ENCODE measurements at places on chromosomes 6 and 20.
A peak's percentile ranks its signal among the peaks of the same experiment; 100 is the strongest.

GRCh38 chr6:92043777-92044176, 1375.6 kb downstream of the EPHA7 start:
- DNase-seq = no peak

DNA sequence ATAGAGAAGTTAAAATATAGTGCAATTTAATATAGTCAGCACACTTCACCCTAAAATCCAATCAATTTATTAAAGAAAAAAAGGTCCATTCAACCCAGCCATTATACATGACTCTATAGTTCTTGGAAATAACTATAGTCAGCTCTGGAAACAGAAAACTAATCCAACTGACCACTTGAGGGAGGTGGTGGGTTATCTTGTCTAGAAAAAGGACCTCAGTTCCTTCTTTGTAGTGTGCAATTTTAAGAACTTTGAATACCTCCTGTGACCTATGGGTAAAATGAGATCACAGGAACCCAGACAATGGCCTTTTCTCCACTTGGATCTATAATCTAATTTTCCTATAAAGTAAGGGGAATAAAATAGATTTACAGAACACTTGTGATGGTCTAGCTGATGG, 163.6 kb upstream of the CENPW start:
- peak; percentile 4 for DNase-seq

DNA sequence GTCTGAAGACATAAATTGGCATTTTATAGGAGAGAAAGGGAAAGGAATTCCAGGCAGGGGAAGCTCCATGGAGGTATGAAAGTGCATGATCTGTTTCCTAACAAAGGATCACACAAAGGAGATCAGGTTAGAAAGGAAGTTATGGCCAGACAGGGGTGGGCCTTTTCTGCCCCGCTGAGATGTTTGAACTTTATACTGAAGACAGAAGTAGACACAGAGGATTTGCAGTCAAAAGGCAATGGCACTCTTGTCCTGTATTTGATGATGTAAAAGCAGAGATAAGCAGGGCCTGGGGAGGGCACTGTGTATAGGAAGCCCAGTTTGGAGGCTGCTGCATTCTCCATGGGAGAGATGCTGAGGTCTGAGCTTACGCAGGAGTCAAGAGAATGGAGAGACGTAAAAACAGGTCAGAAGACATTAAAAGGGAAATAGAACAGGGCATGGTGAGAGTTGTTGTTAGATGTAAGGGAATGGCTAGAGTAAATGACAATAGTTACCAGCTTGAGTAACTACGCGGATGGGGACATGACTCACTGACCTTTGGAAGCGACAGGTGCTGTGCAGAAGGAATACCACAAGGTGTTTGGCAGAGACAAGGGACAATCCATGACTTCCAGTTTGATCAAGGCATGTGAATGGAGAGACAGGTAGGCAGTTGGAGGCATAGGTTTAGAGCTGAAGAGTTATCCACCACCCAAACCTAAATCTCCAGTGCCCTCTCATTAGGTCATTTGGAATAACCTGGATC, 190.6 kb upstream of the SASH1 start:
- DNase-seq = peak; percentile 2

- DNase-seq = no peak
Measured at GRCh38 chr6:119671105-119671504, 321.5 kb upstream of the MAN1A1 start.

GRCh38 chr20:24100370-24101011, 111.9 kb upstream of the GGTLC1 start:
- DNase-seq = peak; percentile 89

DNA sequence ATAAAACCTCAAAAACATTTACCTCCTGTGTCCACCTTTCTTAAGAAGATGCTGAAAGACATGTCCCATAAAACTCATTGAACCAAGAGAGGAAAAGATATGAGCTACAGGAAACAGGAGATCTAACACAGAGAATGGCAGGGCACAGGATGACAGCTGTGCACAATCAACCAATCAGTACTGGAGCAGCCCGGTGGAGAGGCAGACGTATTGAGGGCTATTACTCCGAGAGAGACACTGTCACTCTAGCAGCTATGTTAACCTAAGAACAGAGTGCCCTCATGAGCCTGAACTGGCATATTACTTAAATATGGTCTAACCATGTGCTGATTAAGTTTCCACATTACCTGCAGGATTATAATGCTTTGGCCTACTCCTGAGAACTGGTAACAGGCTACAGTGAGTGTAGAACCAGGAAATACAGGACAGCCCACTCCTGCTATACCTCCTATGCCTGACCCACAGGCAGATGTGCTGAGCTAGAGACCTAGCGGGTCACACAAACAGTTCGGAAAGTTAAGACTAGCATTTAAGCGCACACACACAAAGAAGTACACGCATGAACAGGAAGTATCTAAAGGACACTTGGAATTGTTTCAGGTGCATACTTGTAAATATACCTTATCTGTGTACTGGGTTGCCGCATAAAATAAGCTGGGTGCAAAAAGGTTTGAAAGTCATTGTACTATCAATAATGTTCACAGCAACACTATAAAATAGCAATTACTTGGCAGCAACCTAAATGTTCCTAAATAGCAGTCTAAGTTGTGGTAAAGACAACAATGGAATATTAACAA, 199.3 kb upstream of the SHLD1 start:
- DNase-seq = no peak

- no peak for DNase-seq
Measured at GRCh38 chr6:10395171-10395703, 19.6 kb downstream of the TFAP2A start.
